Thoracic aorta (tissue), 2 donors: ENCODE measurements at places on chromosomes 7 and 10.

DNA sequence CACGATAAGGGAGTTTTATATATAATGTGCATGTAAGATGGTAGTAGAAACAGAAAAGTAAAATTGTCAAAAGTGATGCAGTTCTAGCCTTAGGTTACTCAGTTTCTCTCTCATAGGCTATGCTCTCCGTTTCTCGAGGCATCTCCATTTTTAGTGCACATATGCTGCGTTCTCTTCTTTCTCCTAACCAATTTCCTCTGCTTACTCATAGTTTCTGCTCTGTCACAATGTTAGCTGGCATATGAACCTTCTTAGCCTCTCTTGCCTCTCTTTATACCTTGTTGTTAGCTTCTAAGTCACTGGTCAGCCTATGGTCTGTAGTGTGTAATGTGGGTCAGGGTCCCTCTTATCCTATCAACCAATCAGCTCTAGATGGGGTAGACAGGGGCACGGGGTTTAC lies 280.6 kb upstream of the ETV1 start:
- no peak overlapping the region for H3K27ac ChIP-seq
- H3K4me1 ChIP-seq: no peaks in the 10 kb centered on the region
- no peaks in the 10 kb centered on the region for H3K36me3 ChIP-seq
- DNase-seq: no peak
- H3K4me3 ChIP-seq: no peak overlapping the region

DNA sequence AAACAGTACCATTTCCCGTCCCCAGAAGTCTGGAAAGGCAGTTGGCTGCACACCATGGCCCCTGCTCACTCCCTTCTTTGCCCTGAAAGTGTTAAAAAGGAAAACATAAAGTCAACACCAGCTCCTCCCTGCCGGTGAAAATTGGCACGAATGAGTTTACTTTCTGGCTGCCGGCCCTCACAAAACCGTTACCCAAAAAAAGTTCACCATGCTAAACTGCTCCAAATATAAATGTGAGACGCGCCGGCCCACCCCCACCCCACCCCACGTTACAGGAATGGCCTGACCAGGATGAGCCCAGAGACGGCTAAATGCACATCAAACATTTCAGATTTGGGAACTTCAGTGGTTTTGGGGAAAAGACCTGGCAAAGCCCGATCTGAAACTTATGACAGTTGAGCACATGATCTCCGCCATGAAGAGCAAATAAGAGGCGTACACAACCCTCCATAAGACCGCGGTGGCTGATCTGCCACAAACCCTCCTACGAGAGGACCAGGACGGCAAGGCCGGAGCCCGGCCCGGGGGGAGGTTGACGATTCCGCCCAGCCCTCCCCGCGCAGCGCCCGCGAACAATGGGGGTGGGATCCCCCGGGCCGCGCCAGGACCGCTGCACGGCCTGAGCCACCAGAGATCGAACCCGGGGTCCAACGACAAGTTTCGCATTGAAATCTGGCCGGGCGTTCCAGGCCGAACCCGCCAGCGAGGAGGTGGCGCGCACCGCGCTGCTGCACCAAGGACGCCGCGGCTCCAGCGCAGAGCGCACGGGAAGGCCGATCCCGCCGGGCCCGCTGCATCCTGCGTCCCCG lies 952 bp downstream of the DIP2C start:
- no peaks in the 10 kb centered on the region for H3K36me3 ChIP-seq
- H3K27ac ChIP-seq: peak overlapping the region; percentile 63
- H3K27me3 ChIP-seq: no peaks in the 10 kb centered on the region
- no peak for DNase-seq

DNA sequence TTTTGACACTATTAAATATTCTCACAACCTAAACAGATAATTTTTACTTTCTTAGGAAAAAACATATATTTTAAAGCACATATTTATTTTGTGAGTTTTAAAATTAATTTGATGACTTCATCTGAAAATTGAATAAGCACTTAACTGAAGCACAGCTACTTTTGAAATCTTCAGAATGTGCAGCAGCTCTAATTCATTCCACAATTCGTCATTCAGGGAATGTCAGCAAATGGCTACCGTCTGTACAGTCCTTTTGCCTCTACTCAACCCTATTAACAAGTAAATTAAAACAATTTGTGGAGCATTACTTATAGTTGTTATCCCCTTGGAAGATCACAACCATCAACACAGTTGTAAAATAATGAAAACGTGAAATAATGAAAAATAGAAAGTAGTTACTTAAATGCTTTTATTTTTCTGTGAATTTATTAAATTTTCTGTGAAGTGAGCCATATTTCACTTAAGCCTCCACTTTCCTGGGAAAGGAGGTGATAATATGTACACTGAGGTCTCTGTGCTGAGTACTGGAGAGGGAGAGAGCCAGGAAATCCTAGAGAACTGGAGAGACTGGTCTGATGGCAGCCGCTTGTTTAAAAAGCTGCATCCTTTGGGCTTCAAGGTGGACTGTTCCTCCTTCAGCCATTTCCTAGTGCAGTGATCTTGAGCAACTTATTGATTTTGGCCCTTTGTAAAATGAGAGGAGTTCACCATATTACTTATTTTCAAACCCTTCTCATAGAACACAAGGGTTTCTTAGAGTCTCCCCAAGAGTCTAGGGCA lies 70.6 kb downstream of the REEP3 start:
- no peak overlapping the region for H3K27ac ChIP-seq
- H3K27me3 ChIP-seq: no peaks in the 10 kb centered on the region
- H3K36me3 ChIP-seq: no peaks in the 10 kb centered on the region
- H3K4me3 ChIP-seq: no peak overlapping the region
- H3K4me1 ChIP-seq: peaks cover 50% of the 10 kb centered on the region

DNA sequence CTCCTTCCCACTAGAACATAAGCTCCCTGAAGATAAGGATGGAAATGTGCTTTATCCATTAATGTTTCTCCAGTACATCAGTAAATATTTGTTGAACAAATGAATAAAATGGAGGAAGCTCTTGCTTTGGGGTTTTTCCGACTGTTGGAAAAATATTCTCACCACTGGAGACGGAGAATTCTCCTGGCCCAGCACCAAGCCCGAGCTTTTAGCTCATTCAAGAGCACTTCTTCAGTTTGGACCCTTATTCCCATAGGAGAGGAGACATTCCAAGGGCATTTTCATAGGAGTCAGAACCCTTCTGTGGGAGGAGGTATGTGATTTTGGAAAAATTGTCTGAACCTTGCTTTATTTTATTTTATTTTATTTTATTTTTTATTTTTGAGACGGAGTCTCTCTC lies 21.0 kb downstream of the SUFU start:
- no peak overlapping the region for H3K27ac ChIP-seq
- no peaks in the 10 kb centered on the region for H3K27me3 ChIP-seq
- H3K4me3 ChIP-seq: no peak overlapping the region
- H3K4me1 ChIP-seq: peaks cover 21% of the 10 kb centered on the region
- DNase-seq: no peak

GRCh38 chr7:99420986-99421385 lies 12.2 kb downstream of the BUD31 start:
- H3K27me3 ChIP-seq: no peaks in the 10 kb centered on the region
- H3K36me3 ChIP-seq: peaks cover 75% of the 10 kb centered on the region
- H3K4me3 ChIP-seq: no peak overlapping the region
- no peaks in the 10 kb centered on the region for H3K4me1 ChIP-seq

GRCh38 chr10:94496010-94496409 lies 49.6 kb upstream of the HELLS start:
- H3K27ac ChIP-seq: no peak overlapping the region
- no peaks in the 10 kb centered on the region for H3K27me3 ChIP-seq
- no peaks in the 10 kb centered on the region for H3K4me1 ChIP-seq
- no peaks in the 10 kb centered on the region for H3K36me3 ChIP-seq

GRCh38 chr10:75880031-75880775 lies 448.8 kb downstream of the LRMDA start:
- no peak overlapping the region for H3K4me3 ChIP-seq
- H3K36me3 ChIP-seq: no peaks in the 10 kb centered on the region
- no peaks in the 10 kb centered on the region for H3K4me1 ChIP-seq

DNA sequence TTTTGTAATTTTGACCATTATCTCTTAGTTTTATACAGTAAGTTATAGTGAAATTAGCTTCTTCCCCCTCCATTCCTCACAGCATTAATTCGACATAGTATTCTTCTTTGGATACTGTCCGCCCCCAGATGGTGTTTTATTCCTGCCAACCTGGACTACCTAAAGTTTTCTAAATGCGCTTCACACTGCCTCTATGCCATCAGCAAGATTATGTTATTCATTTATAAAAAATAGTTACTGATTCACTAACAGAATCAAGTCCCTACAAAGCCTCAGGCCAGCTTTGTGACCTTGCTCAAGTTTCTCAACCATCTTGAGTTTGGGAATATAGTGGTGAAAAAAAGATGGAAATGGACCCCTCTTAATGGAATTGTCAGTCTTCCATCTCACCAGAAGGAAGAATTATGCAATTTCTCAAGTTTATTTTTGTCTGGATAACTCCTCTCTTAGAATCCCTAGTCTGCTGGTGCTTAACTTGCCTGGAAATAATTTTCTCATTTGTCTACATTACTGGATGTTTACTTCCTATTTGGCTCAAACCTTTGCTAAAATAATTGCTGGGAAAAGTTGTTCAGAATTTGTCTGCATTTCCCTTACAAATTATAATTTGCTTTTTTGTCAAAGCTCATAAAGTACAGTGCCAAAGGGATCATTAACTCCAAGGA lies 16.7 kb upstream of the FGL2 start:
- no peaks in the 10 kb centered on the region for H3K36me3 ChIP-seq
- H3K4me3 ChIP-seq: no peak overlapping the region
- no peaks in the 10 kb centered on the region for H3K4me1 ChIP-seq
- no peaks in the 10 kb centered on the region for H3K27me3 ChIP-seq
- DNase-seq: no peak

DNA sequence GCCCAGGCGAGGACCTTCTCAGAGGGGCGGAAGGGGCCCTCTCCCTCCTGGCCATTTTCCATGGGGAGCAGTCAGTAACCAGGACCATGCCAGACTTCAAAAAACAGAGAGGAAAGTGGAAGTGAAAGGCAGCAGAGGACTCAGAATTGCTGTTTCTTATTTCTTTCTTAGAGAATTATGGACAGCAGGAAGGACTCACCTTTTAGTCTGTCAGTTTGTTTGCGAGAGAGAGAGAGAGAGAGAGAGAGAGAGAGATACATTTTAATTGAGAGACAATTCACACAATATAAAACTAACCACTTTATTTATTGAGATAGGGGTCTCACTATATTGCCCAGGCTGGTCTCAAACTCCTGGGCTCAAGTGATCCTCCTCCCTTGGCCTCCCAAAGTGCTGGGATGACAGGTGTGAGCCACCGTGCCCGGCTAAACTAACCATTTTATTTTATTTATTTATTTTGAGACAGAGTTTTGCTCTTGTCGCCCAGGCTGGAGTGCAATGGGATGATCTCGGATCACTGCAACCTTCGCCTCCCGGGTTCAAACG lies 24.5 kb downstream of the SCD start:
- H3K36me3 ChIP-seq: no peaks in the 10 kb centered on the region
- H3K27me3 ChIP-seq: no peaks in the 10 kb centered on the region
- H3K4me3 ChIP-seq: peak overlapping the region; percentile 27

DNA sequence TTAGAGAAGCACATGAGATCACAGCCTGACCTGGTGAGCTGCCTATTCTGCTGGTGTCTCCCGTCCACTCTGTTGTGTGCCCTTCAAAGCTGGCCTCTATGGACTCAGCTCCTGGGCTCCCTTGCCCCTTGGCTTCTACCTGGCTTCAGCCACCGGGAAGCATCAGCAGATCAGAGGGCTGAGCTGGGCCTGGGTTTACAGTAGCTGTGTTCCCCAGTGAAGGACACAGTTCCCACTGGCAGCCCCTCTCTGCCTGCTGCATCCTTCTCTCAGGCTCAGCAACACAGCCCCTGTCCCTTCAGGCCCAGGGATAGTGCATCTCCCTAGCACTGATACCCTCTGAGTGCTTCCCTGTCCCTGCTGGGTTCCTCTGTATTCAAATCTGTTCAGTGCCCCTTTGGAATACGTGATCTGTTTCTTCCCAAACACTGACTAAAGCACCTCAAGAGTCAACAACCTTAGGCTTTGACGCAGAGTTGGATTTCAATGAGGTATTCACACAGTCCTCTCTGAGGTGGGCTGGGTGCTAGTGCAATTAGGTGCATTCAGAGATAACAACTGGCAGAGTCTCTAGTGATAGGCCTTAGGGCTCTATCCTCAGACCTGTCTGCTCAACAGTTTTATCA lies 109.8 kb downstream of the GRID1 start:
- H3K4me1 ChIP-seq: no peaks in the 10 kb centered on the region
- DNase-seq: no peak

- H3K4me3 ChIP-seq: no peak overlapping the region
- no peaks in the 10 kb centered on the region for H3K4me1 ChIP-seq
- peak; percentile 3 for DNase-seq
Measured at GRCh38 chr10:14325325-14325955, 5.3 kb downstream of the FRMD4A start.

DNA sequence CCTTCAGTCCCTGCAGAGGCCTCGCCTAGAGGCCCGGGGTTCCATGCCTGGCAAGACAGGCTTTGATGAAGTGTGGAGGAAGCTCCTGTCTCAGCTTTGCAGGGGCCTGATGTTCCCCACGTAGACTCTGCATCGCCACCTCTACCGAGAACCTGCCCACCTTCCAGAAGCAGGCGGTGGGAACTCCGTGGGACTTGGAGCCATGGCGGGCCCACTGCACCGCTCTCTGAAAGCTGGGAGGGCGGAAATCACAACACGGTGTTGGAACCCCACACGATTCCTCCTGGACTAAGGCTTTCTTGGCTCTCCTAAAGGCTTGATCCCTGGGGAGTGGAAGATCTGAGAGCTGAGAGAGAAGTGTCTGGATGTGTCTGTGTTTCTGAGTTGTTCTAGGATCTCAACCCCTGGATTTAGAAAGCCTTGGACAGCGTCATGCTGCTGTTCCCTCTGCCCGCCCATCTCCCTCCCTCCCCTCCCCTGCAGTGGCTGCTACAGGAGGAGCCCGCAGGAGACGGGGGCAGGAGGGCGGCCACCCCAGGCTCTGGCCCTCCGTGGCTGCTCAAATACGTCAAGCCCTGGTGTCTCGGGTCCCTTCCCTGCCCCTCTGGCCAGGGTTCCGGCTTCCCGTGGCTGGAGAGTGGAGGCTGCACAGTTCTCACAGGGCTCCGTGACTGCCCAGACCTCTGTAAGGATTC lies 79.7 kb downstream of the VIPR2 start:
- H3K36me3 ChIP-seq: no peaks in the 10 kb centered on the region
- H3K27me3 ChIP-seq: no peaks in the 10 kb centered on the region

DNA sequence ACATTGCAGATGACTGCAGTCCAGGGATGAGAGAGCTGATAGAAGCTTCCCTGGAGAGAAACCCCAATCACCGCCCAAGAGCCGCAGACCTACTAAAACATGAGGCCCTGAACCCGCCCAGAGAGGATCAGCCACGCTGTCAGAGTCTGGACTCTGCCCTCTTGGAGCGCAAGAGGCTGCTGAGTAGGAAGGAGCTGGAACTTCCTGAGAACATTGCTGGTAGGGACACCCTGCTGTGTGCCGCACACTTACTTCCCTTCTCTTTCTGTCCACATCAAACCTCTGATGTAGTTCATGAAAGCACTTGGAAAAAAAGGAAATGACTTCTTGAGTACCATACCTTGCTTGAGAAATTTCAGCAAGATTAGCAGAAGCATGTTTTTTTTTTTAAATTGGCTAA lies 25.3 kb downstream of the MAP3K8 start:
- H3K4me1 ChIP-seq: peaks cover 47% of the 10 kb centered on the region
- DNase-seq: no peak
- H3K27ac ChIP-seq: peak overlapping the region; percentile 20
- peaks cover 50% of the 10 kb centered on the region for H3K36me3 ChIP-seq
- no peaks in the 10 kb centered on the region for H3K27me3 ChIP-seq

- no peak for DNase-seq
- no peaks in the 10 kb centered on the region for H3K4me1 ChIP-seq
Measured at GRCh38 chr7:112405286-112405685, 45.0 kb upstream of the IFRD1 start.
